Eye (tissue), 1 donor: ENCODE measurements at places on chromosomes 6 and 20.

- peak; percentile 26 for DNase-seq
These were observed 21.5 kb upstream of the TAF4 start for GRCh38 chr20:62087227-62087626.

DNA sequence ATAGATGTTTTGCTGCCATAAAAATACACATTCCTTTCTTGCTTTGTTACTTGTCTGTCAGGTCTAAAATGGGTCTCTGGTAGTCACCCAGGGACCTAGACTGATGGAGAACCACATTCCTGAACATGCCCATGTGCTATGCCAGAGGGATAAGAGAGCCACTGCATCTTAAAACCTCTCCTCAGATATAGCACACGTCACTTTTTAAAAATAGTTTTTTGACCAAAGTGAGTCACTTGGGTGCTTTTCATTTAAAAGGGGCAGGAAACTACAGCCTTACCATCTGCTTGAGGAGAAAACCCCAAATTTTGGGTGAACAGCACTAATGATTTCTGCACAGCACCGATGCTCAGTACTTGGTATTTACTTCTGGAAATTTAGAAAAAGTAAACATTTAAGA is 197.8 kb downstream of the OGFRL1 start:
- DNase-seq, result no peak

GRCh38 chr6:149409617-149410016 is 9.6 kb downstream of the SUMO4 start:
- no peak for DNase-seq

- no peak for DNase-seq
These were observed 1.2 kb upstream of the UFL1 start for GRCh38 chr6:96520171-96521115.

GRCh38 chr20:32227306-32227705 is 19.6 kb downstream of the POFUT1 start:
- no peak for DNase-seq

- peak; percentile 81 for DNase-seq
These were observed 933 bp downstream of the SSR1 start for GRCh38 chr6:7311917-7312615.

GRCh38 chr20:17827759-17828559 is 128.2 kb downstream of the BANF2 start:
- no peak for DNase-seq

DNA sequence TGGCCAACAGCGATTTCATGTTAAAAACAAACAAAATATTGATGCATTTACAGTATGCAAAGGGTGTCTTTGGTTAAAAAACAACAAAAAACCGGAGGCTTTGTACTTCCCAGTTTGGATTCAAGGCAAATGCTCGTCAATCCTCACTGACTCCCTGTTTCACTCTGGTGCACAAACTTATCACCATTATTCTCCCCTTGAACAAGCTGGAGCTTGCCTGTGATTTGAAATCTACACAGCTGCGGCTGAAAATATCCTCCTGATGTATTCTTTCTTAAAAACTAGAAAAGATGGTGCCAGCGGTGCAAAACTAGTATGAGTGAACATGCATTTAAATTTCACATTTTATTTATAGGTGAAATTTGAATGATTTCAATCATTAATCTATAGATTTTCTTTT is 3.3 kb downstream of the PERP start:
- peak; percentile 13 for DNase-seq

GRCh38 chr20:35269055-35269781 is 8.7 kb downstream of the MMP24OS start:
- DNase-seq, result peak; percentile 83

DNA sequence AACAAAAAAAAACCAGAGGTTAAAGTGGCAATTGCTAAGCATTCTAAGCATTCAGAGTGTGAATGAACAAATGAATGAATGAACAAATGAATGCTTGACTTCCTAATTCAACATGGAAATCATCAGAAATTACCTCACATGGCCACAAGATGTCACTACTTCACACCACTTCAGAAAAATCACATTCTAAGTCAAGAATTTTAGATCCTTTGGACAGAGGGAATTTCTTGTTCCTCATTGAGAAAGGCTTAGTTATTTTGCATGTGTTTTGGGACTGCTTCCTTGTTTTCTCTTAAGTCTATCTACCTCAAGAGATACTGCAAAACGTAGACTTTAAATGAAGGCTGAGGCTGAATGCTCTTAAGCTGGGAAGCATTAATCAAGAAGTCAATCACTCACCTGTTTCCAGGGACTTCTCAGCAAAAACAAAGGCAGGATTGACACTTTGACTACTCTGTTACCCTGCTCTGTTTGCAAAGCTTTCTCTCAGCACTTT is 120.2 kb downstream of the MBOAT1 start:
- DNase-seq, result peak; percentile 82

DNA sequence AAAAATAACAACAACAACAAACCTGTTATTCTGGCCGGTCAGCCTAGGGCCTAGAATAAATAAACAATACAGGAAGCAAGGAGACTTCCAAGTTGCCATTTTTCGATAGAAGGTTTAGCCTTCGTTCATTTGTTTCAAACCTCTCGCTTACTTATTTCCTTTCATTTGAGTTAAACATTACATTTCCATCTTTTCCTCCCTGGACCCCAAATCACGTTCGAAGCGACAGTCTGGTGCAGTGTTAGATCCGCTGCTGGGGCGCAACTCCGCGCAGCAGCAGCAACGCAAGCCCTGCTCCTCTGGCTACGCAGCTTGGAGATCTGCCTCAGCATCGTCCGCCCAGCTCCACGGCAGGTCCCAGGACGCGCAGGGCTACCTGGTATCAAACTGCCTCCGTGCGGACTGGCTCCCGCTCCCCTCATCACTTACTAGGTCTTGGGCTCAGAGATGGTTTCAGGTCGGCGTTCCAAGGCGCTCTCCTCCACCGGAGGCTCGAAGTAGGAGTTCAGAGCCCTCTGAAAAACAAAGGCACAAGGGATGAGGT is 530 bp downstream of the TDP2 start:
- no peak for DNase-seq

- DNase-seq, result no peak
These were observed 478 bp upstream of the MTHFD1L start for GRCh38 chr6:150865043-150865405.

- no peak for DNase-seq
These were observed 105.9 kb downstream of the MAN1A1 start for GRCh38 chr6:119243657-119244056.

DNA sequence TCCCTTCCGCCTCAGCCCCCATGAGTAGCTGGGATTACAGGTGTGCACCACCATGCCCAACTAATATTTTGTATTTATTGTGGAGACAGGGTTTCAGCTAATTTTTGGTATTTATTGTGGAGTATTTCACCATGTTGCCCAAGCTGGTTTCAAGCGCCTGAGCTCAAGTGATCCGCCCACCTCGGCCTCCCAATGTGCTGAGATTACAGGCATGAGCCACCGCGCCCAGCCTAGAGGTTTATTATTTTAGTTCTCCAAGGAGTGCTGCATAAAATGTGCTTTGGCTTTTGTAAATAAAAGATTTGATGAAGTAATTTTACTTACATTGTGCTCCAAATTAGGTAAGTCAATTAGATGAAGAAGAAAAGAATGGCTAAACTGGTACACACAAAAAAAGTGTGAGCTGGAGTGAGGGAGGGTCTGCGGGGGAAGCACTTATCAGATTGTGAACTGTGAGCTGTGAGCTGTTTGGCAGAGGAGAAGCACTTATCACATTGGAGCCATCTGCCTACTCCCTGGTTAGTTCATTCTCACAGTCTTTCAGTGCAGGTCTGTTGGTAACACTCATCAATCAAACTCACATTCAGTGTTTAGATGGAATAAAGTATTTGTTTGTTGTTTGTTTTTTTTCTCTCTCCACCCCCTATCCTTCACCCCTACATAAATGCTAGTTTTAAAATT is 398.0 kb downstream of the EPHA7 start:
- peak; percentile 18 for DNase-seq
